ENCODE measurements at places on chromosomes 13 and 19.
A peak's percentile ranks its signal among the peaks of the same experiment; 100 is the strongest.

GRCh38 chr19:41868120-41868988 lies 8.3 kb downstream of the RPS19 start:
- no peak for DNase-seq

GRCh38 chr19:1410136-1410786 lies 2.9 kb downstream of the DAZAP1 start:
- DNase-seq, result no peak

- no peak for DNase-seq
Measured at GRCh38 chr19:23507446-23507845, 112.2 kb upstream of the ZNF91 start.

GRCh38 chr19:55336101-55336500 lies 3.6 kb upstream of the KMT5C start:
- DNase-seq, result no peak

DNA sequence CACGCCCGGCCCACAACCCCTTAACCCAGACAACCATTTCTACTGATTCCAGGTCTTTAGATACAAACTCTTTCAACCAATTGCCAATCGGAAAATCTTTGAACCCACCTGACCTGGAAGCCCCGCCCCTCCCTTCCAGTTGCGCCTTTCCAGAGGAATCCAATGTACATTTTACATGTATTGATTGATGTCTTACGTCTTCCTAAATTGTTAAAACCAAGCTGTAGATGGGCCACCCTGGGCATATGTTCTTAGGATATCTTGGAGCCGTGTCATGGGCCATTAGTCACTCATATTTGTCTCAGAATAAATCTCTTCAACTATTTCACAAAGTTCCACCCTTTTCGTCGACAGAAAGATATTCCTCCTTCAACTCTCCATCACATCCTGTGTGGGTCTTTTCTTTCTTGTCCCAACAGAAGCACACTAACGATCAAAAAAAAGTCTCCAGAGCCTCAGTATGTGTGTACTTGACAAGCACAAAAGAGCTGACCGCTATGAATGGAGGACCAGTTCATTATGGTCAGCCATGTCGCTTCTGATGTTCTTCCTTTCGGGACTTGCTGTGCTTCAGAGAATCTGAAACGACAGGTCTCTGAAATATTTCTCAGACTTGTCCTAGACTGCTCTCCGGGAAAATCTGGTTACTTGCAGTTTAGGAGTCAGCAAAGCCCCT lies 601 bp upstream of the ZNF749 start:
- DNase-seq, result no peak

- DNase-seq, result no peak
Measured at GRCh38 chr19:38734426-38735256, 9.6 kb downstream of the CAPN12 start.

GRCh38 chr13:21528616-21529015 lies 69.5 kb upstream of the ZDHHC20 start:
- no peak for DNase-seq

DNA sequence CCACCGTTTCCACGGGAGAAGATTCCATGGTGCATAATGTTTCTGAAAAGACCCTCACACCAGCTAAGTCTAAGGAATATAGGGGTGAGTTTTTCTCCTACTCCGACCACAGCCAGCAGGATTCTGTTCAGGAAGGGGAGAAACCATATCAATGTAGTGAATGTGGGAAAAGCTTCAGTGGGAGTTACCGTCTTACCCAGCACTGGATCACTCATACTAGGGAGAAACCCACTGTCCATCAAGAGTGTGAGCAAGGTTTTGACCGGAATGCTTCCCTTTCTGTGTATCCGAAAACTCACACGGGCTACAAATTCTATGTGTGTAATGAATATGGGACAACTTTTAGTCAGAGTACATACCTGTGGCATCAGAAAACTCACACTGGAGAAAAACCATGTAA lies 19.1 kb downstream of the ZNF473 start:
- no peak for DNase-seq

- DNase-seq, result no peak
Measured at GRCh38 chr19:49932041-49932451, 2.7 kb upstream of the NUP62 start.

GRCh38 chr13:89832827-89833226 lies 1514.7 kb upstream of the MIR17HG start:
- no peak for DNase-seq

- no peak for DNase-seq
Measured at GRCh38 chr13:85640727-85641126, 158.5 kb downstream of the SLITRK6 start.

DNA sequence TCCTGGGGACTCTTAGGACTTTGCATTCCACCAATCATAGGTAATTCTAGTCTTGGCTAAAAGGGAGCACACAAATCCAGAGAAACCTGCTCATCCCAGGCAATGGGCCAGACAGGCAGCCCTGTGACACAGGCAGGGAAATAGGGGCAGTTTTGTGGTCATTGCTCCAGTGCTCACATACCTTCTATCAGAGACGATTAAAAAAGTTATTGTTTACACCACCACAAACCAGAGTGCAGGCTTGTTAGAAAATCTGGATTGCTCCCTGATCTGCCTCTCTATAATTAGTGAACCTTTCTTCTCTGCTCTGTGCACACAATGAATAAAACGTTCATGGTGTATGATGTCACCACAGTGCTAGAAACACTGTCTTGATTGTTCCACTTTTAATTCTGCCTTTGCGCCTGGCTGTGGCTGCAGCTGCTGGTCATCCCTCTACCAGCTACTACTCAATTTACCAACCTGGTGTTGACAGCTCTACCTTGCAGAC lies 121.6 kb upstream of the SPATA13 start:
- peak; percentile 59 for DNase-seq

- no peak for DNase-seq
Measured at GRCh38 chr19:29098091-29098490, 114.9 kb downstream of the UQCRFS1 start.

DNA sequence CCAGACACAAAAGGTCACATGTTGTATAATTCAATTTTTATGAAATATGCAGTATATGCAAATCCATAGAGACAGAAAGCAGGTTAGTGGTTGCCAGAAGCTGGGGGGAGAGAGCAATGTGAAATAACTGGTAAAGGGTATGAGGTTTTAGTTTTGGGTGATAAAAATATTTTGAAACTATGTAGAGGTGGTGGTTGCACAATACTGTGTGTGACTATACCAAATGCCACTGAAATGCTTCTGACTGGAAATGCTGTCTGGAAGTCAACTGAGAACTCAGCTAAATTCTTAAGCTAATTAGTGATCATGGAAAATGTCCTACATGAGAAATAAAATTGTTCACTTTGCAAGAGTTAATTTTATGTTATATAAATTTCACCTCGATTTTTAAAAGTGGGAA lies 65.3 kb upstream of the RXFP2 start:
- DNase-seq, result no peak

Data from AG09319 (cell line).